Stimulated activated CD8-positive, alpha-beta memory T cell treated with anti-CD3 and anti-CD28 coated beads, Interleukin-15, amount 100 ng/mL, for 24 hours (primary cell): ENCODE measurements at places on chromosomes 4 and X.
A peak's percentile ranks its signal among the peaks of the same experiment; 100 is the strongest.

- no peak for DNase-seq
Measured at GRCh38 chr4:57148831-57149505, 38.8 kb upstream of the IGFBP7 start.

- DNase-seq = peak; percentile 33
Measured at GRCh38 chrX:102720237-102721168, at the start of gene GPRASP3. GPRASP3 (plus strand) TSS chrX:102720743; CDS start chrX:102748996, 28,253 bp downstream.

GRCh38 chr4:140724760-140725159, 31.4 kb downstream of the TBC1D9 start:
- DNase-seq = no peak

- DNase-seq = no peak
Measured at GRCh38 chrX:134721766-134722532, 63.7 kb upstream of the PLAC1 start.

DNA sequence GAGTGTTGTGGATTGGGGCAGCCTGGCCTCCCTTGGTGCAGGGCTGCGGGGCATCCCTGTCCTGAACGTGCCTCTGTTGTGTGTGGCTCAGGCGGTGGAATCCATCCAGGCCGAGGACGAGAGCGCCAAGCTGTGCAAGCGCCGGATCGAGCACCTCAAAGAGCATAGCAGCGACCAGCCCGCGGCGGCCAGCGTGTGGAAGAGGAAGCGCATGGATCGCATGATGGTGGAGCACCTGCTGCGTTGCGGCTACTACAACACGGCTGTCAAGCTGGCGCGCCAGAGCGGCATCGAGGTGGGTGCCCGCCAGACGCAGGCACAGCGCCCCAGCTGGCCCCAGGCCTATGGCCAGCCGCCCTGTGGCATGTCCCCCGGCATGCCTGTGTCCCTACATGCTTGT, 25.6 kb downstream of the MAEA start:
- DNase-seq = no peak

GRCh38 chr4:72938516-72938915, 131.0 kb downstream of the COX18 start:
- DNase-seq = no peak

DNA sequence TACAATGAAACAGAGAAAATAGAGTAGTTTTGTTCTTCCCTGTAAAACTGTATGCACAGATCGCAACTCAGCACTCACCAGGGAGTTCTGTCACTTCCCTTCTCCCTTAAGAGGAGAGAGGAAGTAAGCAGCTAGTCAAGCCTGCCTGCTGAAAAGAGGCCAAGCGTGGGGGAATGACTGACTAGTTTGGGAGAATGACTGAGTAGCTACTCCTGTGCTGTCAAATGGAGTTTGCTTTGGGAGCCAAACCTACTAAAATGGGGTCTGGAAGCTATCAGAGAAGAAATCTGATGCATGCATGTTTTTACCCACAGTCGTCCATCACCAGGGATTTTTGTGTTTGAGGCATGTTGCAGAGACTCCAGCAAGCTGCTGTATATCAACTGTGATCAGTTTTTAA, 54.6 kb upstream of the LHFPL1 start:
- DNase-seq = no peak
